Esophagus squamous epithelium (tissue), 5 donors: ENCODE measurements at places on chromosomes 3 and 15.

DNA sequence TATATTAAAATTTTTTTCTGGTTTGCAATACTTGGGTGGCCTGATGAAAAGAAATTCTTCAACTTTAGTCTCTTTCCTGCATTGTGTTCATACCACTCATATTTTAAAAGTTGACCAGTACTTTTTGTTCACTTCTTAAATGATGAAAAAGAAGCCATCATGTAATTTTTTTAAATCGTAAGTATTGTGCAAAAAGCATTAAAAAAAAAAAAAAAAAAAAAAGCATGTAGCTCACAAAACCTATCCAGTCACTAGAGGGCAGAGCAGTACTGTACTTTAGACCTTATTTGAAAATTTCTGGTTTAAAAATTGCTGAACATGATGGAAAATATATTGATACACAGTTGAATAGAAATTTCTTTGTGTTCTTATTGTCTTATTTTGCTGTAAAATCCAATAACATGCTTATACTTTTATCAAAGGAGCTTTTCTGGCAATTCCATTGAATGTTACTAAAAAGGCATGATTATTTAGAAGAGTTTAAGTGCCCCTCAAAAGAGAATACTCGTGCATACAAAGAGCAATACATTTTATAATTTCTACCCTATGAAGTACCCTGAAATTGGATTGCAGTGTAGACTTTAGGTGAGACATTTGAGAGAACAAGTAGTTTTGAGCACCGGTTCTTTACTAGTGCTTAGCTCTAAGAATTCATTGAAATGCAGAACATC is 137.7 kb downstream of the BBX start:
- DNase-seq: no peak

- no peak for DNase-seq
These were observed 13.3 kb upstream of the SSUH2 start for GRCh38 chr3:8657804-8658305.

DNA sequence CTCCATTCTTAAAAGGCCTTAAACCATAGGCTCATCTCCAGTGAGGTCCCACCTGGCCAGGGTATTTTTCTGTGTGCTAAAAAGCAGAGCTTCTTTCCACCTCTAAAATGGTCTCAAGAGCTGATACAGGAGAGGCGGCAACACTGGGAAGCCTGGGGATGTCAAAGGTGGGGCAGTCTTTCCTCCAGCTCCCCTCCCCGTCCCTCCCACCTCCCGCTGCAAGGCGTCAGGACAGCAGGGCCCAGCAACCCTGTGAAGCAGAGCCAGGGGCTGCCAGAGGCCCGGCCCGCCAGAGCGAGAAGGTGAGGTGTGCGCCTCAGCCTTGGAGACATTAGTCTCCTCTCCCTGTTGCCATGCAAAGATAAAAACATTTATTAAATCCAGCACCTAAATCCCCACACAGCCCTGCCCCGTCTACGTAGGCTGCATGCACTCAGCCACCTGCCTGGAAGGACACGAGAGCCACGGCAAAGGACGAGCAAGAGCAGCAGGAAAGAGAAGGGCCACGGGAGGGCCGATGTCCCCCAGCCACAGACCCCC is 75.6 kb downstream of the FAM174B start:
- no peak for DNase-seq

DNA sequence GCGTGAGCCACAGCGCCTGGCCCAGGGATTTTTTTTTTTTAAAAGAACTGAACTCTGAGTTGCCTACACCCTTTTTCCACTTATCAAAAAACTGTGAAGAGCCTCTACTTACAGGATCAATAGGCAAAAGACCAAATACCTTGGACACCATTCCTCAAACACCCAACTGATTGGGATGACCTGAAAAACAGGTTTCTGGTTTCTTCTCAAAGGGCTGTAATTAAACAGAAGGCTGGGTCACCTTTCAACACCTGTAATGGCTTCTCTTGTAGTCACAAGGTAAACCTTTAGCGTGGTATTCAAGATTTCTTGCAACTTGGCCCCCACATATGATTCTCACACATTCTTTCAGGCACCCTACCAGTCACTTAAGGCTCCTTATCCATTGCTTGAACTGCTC is 38.4 kb upstream of the PLXND1 start:
- DNase-seq: no peak

- no peak for DNase-seq
These were observed 32.6 kb upstream of the GYG1 start for GRCh38 chr3:148958696-148959095.

DNA sequence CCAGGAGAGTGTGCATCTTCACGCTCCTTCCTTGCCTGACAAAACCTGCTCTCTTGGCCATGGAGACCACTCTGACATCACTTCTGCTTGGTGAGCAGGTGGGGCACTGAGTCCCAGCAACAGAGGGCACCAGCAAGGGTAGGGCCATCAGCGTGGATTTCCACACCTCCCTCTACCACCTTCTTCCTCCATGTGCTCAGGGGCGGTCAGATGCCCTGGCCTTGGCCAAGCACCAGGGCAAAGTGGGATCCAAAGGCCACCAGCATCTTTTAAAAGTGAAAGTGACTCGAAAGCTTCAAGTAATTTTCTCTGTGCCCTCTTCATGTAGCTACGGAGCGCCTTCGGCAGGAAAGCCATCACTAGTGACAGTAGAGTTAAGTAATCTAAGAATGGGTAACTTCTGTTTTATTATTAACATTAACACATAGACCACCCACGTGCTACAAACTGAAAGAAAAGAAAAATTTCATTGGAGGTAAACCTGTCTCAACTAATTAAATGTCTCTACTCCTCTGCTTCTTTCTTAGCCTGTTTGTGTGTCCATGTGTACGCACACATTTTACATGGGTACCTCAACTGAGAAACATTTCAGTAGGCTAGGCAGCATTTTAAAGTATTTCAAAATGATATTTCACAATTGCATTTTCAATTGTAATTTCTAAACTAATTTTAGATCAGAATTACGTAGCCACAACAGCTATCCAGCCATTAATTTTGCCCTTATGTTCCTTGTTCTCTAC is 57.9 kb downstream of the CHSY1 start:
- DNase-seq: no peak

GRCh38 chr15:61227269-61227949 is 1.7 kb downstream of the RORA start:
- DNase-seq: no peak

GRCh38 chr15:31333820-31334219 is 7.2 kb downstream of the KLF13 start:
- no peak for DNase-seq

DNA sequence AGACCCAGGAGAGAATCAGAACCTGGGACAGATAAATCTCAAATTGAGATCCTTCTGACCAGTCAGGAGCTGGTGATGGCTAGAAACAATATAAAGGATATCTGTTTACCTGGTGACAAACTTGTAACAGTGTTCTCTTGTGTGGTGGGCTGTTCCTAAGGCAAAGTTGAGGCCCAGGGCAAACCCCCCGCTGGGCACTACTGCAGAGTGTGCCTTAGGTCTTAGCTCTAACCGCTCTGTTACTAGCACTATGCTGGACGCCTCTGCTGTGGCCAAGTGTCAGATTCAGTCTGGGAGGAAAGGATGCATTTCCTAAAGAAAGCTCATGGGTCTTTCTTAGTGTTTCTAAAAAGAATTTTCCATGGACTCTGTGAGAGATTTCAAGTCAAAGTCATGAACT is 146.5 kb upstream of the MEIS2 start:
- DNase-seq: no peak

GRCh38 chr3:64462203-64462602 is 225.6 kb downstream of the ADAMTS9 start:
- DNase-seq: no peak

GRCh38 chr15:48388910-48389309 is 57.7 kb downstream of the DUT start:
- DNase-seq: no peak

- DNase-seq: no peak
These were observed 37.3 kb upstream of the ATP10A start for GRCh38 chr15:25900431-25900830.

- DNase-seq: no peak
These were observed 104.2 kb upstream of the SPRED1 start for GRCh38 chr15:38148471-38148870.

DNA sequence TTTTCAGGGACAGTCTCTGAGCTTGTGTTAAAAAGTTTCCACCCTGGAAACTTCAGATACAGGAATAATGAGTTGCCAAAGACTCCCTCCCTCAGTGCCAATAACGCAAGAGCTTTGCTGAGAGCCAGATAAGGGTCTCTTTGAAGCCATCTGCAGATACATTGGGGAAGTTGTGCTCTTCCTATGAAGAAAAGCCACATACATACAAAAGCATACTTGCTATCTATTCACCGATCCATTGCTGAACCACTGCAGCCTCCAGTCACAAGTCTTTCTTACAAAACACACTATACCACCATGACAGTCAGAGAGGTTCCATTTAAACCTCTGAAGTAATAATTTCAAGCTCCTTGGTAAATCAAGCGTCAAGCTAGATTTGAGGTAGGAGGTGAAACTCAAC is 10.0 kb upstream of the RETNLB start:
- DNase-seq: no peak

DNA sequence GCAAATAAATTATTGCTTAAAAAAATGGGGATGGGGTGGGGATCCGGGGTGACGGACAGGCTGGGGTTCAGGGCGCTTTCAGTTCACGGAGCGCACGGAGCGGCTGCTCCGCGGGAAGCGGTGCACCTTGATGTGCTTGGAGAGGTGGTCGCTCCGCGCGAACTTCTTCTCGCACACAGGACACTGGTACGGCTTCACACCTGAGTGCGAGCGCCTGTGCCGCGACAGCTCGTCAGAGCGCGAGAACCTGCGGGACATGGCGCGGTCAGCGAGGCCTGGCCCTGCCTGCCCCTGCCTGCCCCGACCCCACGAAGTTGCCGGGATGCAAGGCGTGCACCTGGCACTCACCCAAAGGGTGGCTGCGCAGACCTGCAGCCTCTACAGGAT is 13.6 kb downstream of the KLF15 start:
- DNase-seq: no peak

GRCh38 chr3:178397202-178397601 is 139.0 kb upstream of the KCNMB2 start:
- DNase-seq: no peak

DNA sequence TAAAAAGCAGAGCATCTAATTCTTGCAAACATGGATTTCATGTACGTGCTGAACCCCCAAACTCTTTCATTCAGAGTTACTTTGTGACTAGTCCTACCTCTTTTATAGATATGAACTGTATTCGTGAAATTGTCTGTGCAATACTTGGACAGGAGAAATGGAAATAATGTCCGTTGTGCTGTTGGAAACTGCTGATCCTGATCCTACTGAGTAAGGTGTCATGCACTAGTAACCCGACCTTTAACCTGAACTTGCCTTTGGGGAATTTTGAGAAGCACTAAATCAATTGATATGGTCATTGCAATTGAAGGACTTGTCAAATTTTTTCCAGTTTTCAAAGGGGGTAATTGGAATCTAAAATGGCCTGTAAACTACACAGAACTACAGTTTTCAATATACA is 856.4 kb downstream of the ROBO1 start:
- DNase-seq: no peak

DNA sequence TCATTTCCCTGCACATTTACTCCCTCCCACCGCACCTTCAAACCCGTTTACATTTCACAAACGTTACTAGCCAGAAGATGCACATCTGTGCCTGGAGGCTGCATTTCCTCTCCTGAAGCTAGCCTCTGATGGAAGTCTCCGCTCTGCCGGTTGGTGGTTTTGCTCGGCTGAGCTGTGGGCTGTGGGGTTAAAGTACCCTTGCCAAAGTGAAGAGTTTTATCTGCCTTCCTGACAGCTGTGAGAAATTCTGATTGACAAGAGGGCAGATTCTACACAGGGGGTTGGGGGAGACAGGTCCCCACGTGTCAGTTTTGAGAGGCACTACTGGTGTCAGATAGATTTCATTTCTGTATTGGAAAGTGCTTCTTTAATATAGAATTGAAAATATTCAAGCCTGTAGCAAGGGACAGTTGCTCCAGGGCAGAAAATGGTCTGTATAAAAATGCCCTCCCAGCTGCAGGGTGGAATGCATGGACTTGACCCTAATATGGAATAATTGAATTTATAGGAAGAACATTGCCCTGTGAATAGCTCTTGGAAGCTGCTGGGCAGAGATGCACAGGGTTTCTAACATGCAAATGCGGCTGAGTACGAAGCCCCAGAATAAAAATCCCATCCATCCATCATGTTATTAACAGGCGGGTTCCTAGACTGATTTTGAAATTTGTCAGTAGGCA is 201.1 kb upstream of the RGMA start:
- DNase-seq: no peak

- no peak for DNase-seq
These were observed 32.8 kb upstream of the SLC9A9 start for GRCh38 chr3:143881095-143881494.

DNA sequence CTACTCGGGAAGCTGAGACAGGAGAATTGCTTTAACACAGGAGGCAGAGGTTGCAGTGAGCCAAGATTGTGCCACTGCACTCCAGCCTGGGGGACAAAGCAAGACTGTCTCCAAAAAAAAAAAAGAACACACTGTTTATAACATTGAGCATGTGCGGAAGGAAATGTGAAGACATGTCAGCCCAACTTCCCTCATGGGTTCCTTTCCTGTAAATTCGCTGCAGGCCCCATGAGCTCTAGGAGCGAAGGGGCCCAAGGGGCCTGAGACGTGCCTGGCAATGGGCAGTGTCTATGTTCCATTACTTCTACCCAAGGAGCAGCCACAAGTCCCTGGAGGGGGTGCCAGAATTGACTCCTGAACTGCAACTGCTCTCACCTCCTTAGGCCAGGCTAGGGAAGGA is 3.2 kb downstream of the PFKFB4 start:
- DNase-seq: no peak

GRCh38 chr15:58396181-58396580 is 35.6 kb upstream of the LIPC start:
- no peak for DNase-seq

GRCh38 chr3:149414557-149415231 is 37.2 kb upstream of the TM4SF1 start:
- no peak for DNase-seq

DNA sequence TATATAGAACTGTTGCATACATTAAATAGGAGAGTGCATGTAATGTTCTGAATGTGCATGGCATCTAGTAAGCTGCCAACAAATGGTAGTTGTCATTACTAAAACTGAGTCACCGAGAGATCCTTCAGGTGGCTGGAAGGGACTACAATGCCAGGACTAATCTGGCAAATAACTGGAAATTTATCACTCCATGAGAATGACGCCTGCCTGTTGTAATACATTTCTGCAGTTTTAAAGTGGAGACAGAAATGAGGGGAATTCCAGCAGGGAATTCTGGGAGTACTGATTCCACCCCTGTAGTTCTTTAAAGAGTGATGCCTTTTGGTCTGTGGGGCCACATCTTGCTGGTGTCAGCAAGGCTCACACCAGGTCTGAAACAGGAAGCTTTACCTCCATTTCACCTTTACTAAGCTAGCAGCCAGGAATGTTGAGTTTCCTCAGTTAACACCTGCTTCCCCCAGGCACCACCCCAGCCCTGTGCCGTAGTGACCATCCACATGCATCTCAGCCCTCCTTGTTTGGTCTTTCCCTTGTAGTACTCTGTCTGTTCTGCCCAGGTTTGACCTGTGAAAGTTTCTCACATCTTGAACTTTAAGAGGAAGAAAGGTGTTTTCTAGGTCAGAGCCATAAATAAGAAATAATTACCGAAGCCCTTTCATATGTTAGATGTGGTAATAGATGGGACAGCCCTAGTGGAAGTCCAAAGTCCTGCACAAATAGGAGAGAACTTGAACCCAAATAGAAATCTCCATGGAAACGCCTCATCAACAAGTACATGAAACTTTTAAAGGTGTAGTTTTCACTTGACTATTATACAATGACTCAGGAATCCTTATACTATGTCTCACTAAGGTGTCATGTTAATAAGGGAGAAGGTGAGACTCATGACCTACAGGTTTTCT is 56.7 kb upstream of the LMOD3 start:
- no peak for DNase-seq
